HCT116 (cell line): ENCODE measurements at places on chromosomes 11 and 22. TPM values are rescaled to one million over a fixed set of nuclear protein-coding genes. Genes with fewer than 3 reads are reported as not detected.
A peak's percentile ranks its signal among the peaks of the same experiment; 100 is the strongest.

DNA sequence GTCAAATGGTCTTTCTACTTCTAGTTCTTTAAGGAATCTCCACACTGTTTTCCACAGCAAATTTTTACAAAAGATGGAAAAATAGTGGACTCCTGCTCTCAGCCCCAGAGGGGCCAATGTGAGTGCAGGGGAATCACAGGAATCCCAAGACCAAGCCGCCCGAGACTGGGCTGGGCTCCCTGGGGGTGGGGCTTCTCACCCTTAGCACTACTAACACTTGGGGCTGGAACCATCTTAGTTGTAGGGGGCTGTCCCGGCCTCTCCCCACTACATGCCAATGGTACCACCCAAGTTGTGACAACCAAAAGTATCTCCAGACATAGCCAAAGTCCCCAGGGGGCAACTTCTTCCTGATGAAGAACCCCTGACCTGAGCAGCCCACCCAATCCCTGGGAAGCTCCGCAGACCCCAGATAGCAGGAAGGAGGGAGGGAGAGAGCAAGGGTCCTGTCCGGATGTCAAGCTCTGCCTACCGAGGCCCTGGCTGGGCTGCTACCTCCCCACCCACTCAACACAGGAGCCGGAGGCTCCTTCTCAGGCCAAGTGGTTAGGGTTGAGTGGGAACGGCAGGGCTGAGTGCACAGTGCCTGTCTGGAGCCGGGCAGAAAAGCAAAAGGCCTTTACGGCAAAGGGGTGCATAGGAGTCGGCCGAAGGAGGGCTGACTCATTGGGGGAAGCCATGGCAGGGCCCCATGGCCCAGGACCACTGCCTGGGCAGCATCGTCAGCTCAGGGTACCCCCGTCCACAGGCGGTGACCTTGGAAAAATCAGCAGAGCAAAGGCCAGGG is 122.5 kb upstream of the FGF3 start:
- no peak for DNase-seq

GRCh38 chr11:113077379-113077778 is 116.2 kb downstream of the NCAM1 start:
- DNase-seq = no peak

DNA sequence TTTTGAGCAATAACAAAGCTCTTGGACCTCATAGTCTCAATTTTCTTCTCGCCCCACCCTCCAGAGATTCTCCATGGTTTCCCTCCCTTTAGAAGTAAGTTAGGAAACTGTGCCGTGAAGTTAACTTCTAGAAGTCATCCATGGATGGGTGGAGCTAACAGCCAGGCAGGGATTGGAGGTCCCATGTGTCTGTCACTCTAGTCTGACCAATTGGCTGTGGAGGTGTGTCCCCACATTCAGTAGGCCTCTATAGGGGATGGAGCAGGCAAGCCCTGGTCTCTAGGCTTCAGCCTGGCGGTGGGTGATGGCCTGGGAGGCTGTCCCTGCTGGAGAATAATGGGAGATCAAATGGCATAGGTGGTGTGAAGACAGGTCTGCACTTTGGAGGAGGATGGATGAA is 50.7 kb downstream of the TP53I11 start:
- peak; percentile 48 for DNase-seq

The GLYAT gene
- total RNA-seq = not detected

GRCh38 chr11:66311470-66311964 is 5.3 kb downstream of the CD248 start:
- no peak for DNase-seq

DNA sequence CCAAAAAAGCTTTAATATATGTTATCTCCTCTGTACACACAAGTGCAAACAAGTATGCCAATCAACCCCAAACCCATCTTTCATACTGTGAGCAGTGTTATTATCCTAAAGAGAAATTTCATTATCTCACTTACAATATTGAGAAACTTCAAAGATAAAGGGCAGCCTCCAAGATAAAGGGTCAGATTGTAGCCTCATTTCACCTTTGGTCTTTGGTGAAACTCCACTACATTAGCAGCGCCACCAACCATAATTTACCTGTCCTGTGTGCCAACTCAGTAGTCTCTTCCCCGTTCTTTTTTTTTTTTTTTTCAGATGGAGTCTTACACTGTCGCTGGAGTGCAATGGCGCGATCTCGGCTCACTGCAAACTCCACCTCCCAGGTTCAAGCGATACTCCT is 9.4 kb downstream of the SYTL2 start:
- no peak for DNase-seq

The API5 gene
- 122 TPM for total RNA-seq

DNA sequence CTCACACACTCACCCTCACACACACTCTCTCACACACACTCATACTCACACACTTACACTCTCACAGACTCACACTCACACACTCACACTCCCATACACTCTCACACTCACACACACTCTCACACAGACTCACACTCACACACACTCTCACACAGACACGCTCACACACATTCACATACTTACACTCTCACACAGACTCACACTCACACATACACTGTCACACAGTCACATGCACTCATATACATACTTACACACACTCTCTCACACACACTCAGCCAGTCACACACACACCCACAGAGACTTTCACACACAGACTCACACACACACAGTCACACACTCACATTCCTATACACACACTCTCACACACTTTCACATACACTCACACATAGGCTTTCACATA is 1478.8 kb downstream of the BRD1 start:
- no peak for DNase-seq

DNA sequence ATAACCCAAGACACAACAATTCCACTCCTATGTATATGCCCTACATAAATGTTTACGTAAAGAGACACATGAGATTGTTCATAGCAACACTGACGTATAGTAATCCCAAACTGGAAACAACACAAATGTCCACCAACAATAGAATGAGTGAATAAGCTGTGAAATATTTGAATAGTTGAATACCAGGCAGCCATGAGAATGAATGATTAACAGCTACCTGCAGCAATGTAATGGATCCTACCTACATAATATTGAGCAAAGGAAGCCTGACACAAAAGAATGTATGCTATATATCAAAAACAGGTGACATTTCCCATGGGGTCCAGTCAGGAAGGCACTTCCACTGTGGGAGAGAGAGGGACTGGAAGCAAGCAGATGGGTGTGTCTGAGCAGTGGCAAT is 92.8 kb upstream of the LINC01488 start:
- no peak for DNase-seq

DNA sequence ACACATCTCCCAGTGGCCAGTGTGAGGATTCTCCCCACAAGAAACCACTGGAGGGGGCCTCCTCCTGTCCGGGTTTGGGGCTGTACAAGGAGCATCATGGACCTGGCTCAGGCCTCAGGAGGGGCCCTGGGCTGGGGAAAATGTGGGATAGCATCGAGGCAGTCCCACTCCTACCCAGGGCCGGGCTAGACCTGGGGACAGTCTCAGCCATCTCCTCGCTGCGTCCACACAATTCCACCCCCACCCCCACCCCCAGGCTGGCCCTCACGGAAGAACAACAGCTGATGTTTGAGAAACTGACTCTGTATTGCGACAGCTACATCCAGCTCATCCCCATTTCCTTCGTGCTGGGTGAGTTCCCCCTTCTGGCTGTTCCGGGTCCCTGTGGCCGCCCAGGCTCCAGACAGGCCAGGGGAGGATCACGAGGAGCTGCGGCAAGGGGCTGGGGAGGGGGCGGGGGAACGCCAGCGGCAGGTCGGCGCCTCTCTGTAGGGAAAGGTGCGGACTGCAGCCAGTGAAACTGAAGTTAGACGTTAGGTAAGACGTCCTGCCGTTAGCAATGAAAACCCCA is 4.8 kb downstream of the BEST1 start:
- no peak for DNase-seq
